ENCODE measurements at places on chromosomes 3 and 15.

DNA sequence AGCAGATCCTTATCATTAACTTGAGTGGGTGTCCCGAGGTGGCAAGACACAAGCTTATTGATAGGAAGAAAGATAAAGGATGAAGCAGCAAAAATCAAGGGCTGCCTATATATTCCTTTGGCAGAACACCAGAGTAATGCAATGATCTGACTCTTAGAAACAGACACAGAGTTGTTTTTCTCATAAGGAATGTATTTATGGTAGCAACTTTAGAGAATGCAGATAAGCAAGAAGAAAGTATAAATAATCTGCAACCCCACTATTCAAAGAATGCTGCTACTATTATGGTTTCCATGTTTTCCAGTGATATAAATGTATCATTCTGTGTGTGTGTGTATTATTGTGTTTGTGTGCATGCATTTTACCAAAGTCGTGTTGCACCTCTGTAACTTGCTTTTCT is 208.3 kb downstream of the THSD4 start:
- DNase-seq: no peak

GRCh38 chr15:66587749-66588148 is 22.0 kb upstream of the LCTL start:
- no peak for DNase-seq

DNA sequence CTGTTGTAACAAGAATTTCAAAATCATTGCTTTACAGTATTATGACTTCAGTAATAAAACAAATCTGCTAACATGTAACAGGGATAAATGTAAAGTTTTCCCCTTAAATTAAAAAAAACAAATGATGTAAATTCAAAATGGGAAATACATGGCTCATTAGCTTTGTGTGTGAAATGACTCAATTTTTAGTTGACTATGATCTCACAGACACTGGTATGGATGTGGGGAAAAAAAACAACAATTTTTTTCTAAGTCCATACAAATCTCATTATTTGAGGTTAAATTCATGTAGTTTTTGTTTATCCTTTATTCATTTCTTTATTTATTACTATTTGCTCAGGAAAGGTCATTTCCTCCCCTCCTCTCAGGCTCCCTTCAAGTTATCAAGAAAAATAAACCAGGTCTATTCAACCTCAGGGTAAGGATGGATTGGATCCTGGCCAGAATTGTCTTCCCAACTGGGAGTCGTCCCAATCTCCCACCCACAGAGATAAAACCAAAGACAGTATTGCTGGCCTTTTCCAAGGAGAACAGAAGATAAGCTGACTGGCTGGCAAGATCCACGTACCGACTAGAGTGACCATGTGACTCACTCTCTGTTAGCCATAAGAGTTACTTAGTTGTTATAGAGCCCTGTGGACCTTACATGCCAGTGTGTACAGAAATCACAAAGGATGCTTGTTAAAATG is 373.3 kb downstream of the GAP43 start:
- DNase-seq: no peak

DNA sequence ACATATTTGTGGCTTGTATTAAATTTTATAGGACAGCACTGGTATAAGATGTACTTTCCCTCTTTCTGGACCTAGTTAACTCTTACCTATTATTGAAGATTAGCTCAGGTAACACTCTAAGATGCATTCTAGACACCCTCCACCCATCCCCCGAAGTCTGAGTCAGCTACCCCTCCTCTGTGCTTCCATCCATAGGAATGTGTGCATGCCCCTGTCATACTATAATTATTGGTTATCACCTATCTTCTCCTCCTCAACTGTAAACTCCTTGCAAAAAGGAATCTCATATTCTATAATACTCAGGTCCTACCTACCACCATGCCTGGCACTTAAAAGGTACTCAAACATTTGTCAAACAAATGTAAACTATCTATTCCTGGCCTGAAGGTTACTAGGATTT is 3.0 kb downstream of the PEAK1 start:
- DNase-seq: no peak

GRCh38 chr15:83115831-83116565 is 8.6 kb downstream of the TM6SF1 start:
- no peak for DNase-seq

GRCh38 chr3:53612508-53612907 is 118.1 kb downstream of the CACNA1D start:
- no peak for DNase-seq

Data from NCI-H2171 (cell line).